ENCODE measurements at places on chromosomes 11 and 22. TPM values are rescaled to one million over a fixed set of nuclear protein-coding genes. Genes with fewer than 3 reads are reported as not detected.

The SMCO4 gene
- 21.0 TPM for total RNA-seq

The PLA2G6 gene
- total RNA-seq, result 59.3 TPM

The E2F8 gene
- not detected for total RNA-seq

The MRGPRX3 gene
- not detected for total RNA-seq

The LDHAL6A gene
- not detected for total RNA-seq

The KRTAP5-4 gene
- not detected for total RNA-seq

The LRRC32 gene
- 7.5 TPM for total RNA-seq

The ACRV1 gene
- not detected for total RNA-seq

The SLC15A3 gene
- 8.8 TPM for total RNA-seq

The ABCC8 gene
- total RNA-seq, result 3.8 TPM

The RNF26 gene
- total RNA-seq, result 8.8 TPM

The FOLR3 gene
- total RNA-seq, result 0.48 TPM

The AASDHPPT gene
- total RNA-seq, result 36.4 TPM

The SMTN gene
- total RNA-seq, result 41.6 TPM

The IRAG1 gene
- total RNA-seq, result 16.1 TPM

The NTM gene
- 1.0 TPM for total RNA-seq

The VSTM5 gene
- not detected for total RNA-seq

The CNGA4 gene
- total RNA-seq, result 0.29 TPM

The MS4A15 gene
- not detected for total RNA-seq

All from breast epithelium (tissue), 4 donors.